ENCODE measurements at places on chromosomes 1 and 21. TPM values are rescaled to one million over a fixed set of nuclear protein-coding genes. Genes with fewer than 3 reads are reported as not detected.

GRCh38 chr21:17730782-17731181 is 88.4 kb downstream of the C21orf91 start:
- H3K4me3 ChIP-seq: no peak overlapping the region
- H3K27me3 ChIP-seq: no peaks in the 10 kb centered on the region

- H3K4me1 ChIP-seq: peaks cover 6% of the 10 kb centered on the region
- no peaks in the 10 kb centered on the region for H3K36me3 ChIP-seq
- H3K27me3 ChIP-seq: peaks cover 10% of the 10 kb centered on the region
- DNase-seq: no peak
Measured at GRCh38 chr1:53410100-53410541, 49.1 kb upstream of the DMRTB1 start.

GRCh38 chr1:225700164-225700821 is 47.4 kb upstream of the ENAH start:
- H3K27ac ChIP-seq: no peak overlapping the region
- no peak for DNase-seq

DNA sequence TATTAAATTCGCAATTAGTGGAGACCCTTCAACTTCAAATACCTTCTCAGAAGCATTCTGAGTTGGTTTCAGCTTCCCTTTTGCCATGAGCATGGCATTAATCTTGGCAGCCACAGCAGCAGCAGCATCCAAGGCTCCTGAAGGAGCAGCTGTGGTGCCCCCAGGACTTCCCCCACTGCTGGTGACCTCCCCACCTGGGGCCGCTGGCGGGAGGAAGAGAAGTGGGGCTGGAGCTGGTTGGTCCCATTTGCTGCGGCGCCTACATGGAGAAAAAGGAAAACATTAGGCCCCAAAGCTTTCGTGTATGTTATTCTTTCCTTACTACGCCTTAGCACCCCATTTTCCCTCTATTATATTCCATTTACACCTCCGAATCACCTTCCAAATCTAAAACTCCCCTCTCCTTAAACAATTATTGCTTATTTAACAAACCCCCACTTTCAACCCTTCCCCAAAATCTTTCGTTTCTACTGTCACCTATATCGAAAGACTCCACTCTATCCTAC is 569 bp downstream of the KHDC4 start:
- no peak for DNase-seq
- H3K27me3 ChIP-seq: no peaks in the 10 kb centered on the region
- H3K4me3 ChIP-seq: no peak overlapping the region
- H3K4me1 ChIP-seq: peaks cover 29% of the 10 kb centered on the region

DNA sequence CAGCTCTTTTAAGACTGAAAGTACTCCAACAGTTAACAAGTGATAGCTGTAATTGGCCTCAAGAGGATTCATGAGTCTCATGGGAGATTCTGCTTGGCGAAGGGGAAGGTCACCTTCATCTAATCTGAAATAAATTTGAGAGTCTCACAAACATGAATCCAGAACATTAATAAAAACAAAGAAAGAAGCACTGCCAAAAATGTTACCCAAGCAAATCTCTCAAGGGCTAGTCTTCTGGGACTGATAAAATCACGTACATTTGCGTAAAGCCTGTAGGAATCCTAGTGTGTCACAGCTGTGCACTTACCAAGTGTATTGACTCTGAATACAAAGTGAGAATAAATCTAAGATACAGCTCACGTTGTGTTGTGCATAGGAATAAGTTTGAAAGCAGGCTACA is 21.2 kb upstream of the NUF2 start:
- no peak overlapping the region for H3K4me3 ChIP-seq
- H3K4me1 ChIP-seq: peaks cover 3% of the 10 kb centered on the region

GRCh38 chr1:183911285-183911684 is 106.4 kb downstream of the RGL1 start:
- no peak for DNase-seq
- peaks cover 54% of the 10 kb centered on the region for H3K36me3 ChIP-seq
- H3K4me1 ChIP-seq: peaks cover 28% of the 10 kb centered on the region
- no peak overlapping the region for H3K4me3 ChIP-seq

GRCh38 chr1:41340655-41341364 is 20.4 kb upstream of the FOXO6 start:
- DNase-seq: no peak
- no peaks in the 10 kb centered on the region for H3K36me3 ChIP-seq

Gene SPATA6
- 26.0 TPM for total RNA-seq

DNA sequence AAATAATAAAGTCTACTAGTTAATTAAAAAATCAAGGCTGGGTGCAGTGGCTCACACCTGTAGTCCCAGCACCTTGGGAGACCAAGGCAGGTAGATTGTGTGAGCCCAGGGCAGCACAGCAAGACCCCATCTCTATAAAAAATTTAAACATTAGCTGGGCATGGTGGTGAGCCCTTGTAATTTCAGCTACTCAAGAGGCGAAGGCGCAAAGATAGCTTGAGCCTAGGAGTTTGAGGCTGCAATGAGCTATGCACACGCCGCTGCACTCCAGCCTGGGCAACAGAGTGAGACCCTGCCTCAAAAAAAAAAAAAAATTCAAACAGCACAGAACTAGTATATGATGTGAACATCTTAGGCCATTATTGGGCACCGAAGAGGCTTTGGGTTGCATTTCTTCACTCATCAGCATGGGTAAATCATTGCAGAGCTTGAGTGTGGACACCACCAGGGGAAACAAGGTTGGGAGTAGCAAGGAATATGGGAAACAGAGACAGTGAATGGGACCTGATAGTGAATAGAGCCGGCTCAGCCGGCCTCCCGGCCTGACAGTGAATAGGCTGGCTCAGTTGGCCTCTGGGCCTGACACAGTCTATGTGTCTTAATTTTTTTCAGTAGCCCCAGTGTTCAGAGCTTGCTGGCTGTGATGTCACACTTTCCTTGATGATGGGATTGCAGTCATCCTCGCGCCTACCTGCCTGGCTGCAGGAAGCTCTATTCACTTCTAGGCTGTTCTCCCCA is 89.1 kb upstream of the ERRFI1 start:
- H3K27me3 ChIP-seq: no peaks in the 10 kb centered on the region
- H3K36me3 ChIP-seq: no peaks in the 10 kb centered on the region
- H3K27ac ChIP-seq: no peak overlapping the region
- H3K4me1 ChIP-seq: peaks cover 18% of the 10 kb centered on the region
- H3K4me3 ChIP-seq: no peak overlapping the region

Gene CNKSR1
- 10.0 TPM for total RNA-seq

DNA sequence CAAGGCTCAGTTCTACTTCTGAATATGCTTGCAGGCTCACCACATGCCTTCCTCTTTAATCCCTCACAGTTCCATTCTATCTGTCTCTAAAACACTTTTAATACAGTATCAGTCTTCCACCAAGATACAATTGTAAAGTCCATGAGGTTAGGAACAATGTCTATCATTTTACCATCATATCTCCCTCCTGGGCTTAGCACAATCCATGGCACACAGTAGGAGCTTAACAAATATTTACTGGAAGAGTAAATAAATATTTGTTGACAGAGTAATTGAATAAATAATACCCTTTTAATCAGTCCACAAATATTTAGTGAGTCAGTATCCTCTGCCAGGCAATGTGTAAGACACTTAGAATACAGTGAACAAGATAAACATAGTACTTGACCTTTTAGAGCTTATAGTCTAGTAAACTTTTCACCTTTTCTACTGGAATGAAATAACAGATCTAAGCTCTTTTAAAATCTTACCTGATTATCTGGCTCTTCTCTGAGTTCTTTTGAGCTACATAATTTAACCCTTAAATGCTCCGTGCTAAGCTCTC is 12.7 kb upstream of the GADD45A start:
- H3K4me1 ChIP-seq: peaks cover 15% of the 10 kb centered on the region
- DNase-seq: no peak

- peaks cover 2% of the 10 kb centered on the region for H3K27me3 ChIP-seq
- no peak overlapping the region for H3K27ac ChIP-seq
- no peak overlapping the region for H3K4me3 ChIP-seq
- no peak for DNase-seq
Measured at GRCh38 chr1:183490932-183491331, 18.6 kb downstream of the SMG7 start.
